ENCODE measurements at places on chromosomes 3 and 15.
A peak's percentile ranks its signal among the peaks of the same experiment; 100 is the strongest.

GRCh38 chr3:14516738-14517345 is 23.3 kb downstream of the GRIP2 start:
- no peak for DNase-seq

DNA sequence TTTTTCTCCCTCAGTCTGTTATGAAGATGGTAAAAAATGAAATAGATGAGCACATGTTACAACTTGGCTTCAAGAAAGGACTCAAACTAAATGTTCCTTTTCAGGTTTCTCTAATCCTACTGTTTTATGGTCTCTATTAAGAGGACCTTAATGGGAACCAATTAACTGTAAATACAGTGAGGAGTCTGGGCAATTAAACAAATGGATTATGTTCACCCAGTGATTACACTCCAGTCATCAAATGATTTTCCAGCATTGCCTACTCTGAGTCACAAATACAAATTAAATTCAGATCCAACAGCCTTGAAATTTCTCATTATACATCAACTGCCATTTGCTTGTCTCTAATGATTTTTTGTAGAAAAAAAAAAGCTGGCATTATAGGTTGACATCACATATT is 129.2 kb downstream of the NEK10 start:
- no peak for DNase-seq

DNA sequence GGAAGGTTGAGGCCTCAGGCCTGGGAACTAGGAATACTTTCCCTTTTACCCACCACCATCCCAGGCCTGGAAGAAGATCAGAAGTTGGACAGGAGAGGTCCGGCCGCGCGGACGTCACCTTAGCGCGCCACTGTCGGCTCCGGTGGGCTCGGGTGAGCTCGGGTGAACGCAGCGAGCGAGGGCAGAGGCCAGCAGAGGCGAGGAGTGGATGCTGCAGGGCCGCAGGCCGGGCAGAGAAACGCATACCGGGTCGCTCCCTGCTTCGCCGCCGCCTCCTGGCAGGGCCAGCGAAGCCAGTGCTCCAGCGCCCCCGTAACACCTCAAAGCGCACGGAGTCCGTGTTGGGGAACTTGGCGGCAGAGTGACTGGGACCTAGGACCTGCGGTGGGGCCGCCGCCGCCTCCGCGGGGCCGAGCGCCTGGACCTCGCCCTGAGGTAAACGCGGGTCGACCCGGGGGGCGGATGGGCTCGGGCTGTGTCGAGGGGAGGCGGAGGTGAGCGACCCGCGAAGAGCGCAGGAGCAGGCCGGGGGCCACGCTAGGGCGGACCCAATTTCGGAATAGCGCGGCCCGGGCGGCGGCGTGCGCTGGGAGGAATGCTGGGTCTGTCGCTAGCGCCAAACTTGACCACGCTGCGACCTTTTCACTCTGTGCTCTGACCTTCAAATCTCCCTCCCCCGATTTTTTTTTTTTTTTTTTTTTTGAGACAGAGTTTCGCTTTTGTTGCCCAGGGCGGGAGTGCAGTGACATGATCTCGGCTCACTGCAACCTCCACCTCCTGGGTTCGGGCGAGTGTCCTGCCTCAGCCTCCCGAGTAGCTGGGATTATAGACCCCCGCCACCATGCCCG is 1.6 kb downstream of the CYP11A1 start:
- DNase-seq: peak; percentile 10

DNA sequence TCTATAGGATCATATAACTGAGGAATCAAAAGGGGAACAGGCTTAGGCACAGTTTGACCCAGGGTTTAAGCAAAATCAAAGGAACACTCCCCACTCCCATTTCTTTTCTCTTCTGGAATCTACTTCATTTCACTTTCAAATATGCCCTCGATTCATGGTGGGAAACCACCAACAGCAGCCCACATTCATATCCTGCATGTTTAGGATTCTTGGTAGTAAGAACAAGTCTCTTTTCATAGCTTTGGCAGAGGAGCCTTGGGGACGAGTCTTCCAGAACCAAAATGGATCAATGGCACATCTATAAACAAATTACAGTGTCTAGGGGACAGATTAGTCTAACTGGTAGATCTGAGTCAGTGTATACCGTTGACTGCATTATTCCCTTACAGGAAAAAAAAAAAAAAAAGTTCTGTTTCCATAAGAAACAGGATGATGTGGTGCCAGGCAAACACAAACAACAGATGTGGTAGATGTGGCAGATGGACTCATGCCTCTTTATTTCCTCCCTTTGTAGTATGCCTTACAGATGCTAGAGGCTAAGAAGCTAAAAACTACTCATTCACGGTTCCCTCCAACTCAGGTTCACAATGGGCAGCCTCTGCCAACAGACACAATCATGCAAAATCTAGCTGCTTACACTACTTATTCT is 578.3 kb upstream of the ADAMTS9 start:
- DNase-seq: no peak

GRCh38 chr3:188194332-188194731 is 40.4 kb downstream of the LPP start:
- DNase-seq: no peak

- no peak for DNase-seq
These were observed 57.6 kb upstream of the MRPS22 start for GRCh38 chr3:139286241-139286640.

- DNase-seq: no peak
These were observed 7.6 kb upstream of the ISL2 start for GRCh38 chr15:76328958-76329357.

DNA sequence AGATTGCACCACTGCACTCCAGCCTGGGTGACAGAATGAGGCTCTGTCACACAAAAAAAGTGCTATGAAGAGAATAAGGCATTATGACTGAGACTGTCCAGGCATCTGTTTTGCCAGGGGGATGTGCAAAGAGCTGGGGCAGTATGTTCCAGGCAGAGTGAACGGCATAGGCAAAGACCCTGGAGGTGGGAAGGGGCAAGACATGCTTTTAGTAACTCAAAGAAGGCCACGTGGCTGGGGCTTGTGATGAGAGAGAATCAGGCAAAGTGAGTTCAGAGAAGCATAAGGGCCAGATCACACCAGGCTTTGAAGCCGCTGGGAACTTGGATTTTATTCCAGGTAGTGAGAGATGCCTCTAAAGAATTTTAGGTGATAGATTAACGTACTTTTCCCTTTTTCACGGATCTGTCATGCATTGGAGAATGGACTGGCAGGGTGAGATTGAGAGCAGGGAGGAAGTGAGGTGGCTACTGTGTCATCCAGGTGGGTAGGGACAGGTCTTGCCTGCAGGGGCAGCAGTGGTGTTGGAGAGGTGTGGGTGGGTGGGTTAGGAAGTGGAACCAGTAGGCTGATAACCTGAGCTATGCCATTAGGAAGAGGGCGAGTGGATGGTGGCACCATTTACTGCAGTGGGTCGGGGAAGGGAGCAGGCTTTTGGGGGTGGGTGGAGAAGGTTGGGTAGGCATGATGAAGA is 31.7 kb downstream of the ATP2B2 start:
- no peak for DNase-seq

- no peak for DNase-seq
These were observed 718.2 kb downstream of the NTRK3 start for GRCh38 chr15:87538327-87538834.

GRCh38 chr15:33310481-33311311 is at the start of gene RYR3:
RYR3 (plus strand) TSS chr15:33310967; CDS start chr15:33311046, 79 bp downstream.
- DNase-seq: peak; percentile 7

GRCh38 chr3:56468184-56469106 is at the start of gene ERC2:
ERC2 (minus strand) TSS chr3:56468467.
- DNase-seq: no peak

DNA sequence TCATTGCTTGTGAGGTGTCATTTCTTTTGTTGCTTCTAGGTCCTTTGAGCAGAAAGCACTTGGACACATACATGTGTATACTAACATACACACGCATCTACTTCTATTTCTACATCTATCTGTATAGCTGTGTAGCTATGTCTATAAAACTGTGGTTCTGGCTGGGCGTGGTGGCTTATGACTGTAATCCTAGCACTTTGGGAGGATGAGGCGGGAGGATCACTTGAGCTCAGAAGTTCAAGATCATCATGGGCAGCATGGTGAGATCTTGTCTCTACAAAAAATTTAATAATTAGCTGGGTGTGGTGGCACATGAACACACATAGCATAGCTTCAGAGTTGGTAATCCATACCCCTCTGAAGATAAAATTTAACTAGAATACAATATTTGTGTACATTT is 65.0 kb upstream of the MAGI1 start:
- DNase-seq: no peak

- DNase-seq: peak; percentile 87
These were observed 59.8 kb upstream of the MEX3B start for GRCh38 chr15:82105451-82106215.

- DNase-seq: peak; percentile 58
These were observed 110.5 kb upstream of the GAP43 start for GRCh38 chr3:115512565-115513415.

GRCh38 chr3:186532598-186533072 is 11.5 kb downstream of the CRYGS start:
- DNase-seq: no peak

DNA sequence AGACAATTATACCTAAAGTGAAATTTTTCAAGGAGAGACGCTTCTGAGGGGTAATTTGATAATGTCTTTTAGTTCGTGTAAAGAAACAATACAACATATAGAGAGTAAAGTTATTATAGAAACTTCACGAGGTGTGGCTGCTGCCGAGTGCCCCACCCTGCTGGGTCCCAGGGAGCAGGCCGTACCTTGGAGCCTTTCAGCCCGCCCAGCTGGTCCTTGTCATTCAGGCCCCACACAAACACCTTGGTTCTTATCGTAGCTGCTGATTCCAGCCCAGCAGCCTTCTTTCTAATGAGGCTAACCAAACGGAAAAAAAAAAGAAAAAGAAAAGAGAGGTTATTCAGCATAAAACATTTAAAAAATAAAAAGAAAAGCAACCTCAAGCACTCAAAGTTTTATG is 83.1 kb upstream of the OCA2 start:
- no peak for DNase-seq

- no peak for DNase-seq
These were observed 50.3 kb downstream of the LRIG1 start for GRCh38 chr3:66450390-66451022.
